Suppressor macrophage (primary cell): ENCODE measurements at places on chromosomes 5 and 9.
A peak's percentile ranks its signal among the peaks of the same experiment; 100 is the strongest.

DNA sequence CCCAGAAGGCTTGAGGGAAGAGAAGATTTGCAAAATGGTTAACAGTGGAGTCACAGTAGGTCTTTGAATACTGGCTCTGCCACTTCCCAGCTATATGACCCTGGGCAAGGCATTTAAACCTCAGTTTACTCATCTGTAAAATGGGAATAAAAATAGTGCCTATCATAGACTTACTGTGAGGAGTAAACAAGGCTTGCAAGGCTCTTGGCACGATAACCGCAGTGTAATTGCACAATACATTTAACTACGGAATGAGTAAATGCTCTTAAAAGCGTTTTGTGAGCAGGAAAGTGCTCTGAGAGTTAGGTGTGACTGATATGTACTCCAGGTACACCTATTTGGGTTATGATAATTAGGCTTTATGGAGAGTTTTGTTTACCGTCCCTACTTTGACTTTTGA, 8.4 kb downstream of the SLC36A3 start:
- no peak for DNase-seq

GRCh38 chr9:21316860-21317259, 11.7 kb upstream of the IFNA5 start:
- no peak for DNase-seq

DNA sequence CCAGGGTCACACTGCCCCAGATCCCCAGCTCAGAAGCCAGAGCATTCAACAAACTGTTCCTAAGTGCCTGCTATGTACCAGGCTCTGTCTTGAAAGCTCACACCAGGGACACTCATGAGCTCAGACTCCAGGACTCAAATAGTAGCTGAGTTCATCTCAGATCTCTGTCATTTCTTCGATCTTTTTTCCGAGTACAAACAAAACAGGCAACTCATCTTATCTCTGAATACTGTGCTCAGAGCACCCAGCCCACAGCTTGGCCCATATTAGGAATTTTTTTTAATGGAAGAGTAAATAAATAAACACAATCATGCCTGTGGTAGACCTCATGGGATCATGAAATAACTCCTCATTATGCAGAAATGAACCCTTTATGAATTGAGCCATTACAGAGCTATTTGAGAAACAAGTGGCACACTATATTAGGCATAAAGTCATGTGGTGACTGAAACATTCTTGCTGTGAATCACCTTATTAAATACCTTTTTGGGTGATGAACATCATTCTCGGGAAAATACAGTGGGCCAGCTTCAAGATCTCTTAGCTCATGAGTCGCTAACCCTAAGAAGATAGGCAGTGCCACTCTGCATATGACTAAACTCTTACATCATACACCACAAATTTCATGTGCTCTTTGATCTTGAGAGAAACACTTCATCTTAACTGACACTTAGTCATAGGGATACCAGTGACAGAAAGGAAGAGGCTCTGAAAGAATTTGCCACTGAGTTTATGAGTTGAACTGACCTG, 9.9 kb downstream of the SH3RF2 start:
- peak; percentile 38 for DNase-seq

DNA sequence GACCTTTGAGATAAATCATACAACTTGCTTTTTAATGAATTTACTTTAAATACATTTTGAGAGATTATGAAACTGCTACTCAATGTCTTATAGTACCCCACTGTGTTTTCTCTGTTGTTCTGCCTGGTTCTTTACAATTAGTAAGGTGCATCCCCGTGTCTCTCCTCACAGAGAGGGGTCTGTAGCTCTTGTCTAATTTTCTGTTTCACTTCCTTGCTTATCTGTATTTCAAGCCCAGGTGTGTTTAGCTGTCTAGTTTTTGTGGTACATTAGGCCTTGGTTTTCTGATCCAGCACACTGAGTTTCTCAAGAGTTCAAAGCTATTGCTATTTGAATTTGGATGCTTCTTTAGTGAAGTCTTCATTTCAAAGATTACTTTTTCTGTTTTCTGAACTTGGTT, 105.1 kb downstream of the MAST4 start:
- no peak for DNase-seq

GRCh38 chr9:33197279-33198152, 30.4 kb upstream of the B4GALT1 start:
- no peak for DNase-seq

GRCh38 chr9:130667120-130667435, 2.7 kb downstream of the PRDM12 start:
- peak; percentile 16 for DNase-seq

GRCh38 chr9:97280755-97281330, 26.6 kb upstream of the CCDC180 start:
- DNase-seq, result no peak

DNA sequence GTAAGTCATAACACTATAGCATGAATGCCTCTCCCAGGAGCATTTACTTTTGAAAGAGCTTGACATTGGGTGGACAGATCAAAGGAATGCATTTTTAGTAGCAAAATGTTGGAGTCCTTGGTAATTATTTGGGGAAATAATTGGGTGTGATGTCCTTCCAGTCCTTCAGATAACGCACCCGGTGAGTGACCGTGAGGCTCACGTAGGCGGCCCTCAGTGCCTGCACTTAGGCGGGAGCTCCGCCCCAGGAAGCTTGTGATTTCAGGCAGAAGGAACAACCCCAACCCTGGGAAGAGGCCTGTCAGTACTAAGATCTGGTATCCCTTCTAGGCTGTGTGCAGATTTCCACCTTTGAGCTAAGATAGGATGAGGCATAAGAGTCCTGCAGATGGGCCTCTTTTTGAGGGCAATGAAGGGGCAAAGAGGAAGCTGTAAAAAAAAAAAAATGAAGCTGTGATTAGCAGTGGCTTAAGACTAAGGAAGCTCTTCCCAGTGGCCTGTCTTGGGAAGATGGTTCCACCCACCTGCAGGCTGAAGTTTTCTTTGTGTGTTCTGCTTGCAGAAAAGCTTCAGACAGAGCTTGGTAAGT, 14.9 kb downstream of the BTNL9 start:
- DNase-seq, result no peak

DNA sequence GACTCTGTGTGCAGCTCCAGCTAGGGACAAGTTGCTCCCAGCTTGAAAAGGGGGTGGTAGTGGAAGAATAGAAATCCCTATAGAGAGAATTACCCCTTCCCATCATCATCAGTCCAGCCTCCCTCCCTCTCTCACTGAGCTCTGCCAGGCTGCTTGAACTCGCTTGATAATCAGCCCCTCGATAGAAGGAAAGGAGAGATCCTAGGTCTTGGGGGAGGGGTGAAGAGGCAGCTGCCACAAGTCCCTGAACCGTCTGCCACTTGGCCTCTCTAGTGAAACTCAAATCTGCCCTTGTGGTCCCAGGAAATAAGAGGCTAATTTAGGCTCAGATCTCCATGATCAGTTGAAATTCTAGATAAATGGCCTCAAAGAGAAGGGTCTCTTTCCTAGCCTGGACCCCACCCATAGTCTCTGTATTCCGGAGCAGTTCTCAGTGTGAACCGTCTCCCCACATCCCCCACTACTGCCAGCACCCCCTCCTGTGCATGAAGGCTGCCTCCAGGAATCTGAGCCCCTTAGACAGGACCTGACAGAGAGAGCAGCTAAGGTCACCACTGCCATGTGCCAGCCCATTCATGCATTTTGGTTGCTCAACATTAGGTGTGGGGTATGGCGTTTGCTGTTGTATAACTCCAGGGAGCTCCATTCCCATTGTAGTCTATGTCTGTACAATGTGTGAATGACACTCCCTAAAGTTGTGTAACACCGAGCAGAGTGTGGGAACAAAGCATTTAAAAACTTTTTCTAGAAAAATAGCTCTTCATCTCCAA, 5.5 kb downstream of the DNAJB5 start:
- DNase-seq, result peak; percentile 52

- DNase-seq, result no peak
These were observed 28.7 kb downstream of the LARP1 start for GRCh38 chr5:154783774-154784460.

DNA sequence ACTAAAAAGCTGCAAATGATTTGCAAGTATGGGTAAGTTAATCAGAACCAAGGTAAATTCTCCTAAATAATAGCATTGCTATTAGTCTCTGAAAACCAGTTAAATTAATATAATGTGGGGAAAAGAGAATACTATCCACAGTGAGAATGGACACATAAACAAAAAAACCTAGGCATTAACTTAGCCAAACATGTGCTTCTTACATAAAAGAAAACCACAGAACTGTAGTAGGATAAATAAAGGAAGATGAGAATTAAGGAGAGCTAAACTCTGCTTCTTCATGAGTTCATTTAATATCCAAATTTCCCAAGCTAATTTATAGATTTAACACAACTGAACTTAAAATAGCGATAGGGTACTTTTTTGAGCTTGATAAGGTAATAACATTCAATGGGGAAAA, 31.8 kb downstream of the ABCA1 start:
- DNase-seq, result no peak

DNA sequence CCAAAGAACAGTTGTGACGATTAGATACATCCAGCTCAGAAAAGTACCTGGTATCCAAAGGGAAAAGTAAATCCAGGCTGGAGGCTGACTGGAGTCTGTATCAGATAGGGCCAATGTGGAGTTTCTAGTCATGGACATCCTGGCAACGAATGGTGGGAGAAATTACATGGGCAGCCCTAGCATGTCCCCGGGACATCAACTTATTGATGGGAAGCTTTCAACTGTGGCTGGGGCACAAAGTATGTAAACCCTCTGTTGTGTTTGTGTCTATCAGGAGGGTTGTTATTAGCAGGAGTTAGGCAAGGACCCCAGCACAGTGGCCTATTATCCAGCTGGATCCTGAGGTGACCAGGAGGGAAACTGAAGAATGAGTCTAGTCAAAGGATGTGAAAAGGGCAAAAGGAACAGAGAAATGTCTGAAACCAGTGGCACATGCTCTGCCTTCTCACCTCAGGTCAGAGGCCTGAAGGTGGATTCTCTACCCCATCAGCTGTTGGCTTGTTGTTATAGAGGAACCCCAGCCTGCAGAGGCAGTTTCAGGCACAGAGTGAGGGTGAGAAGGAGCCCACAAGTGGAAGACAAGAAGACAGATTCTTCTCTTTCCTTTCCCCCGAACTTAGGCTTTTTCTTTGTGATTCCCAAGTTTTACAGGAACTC, 19.9 kb downstream of the IFNW1 start:
- DNase-seq, result no peak

GRCh38 chr9:127283917-127284497, 19.4 kb downstream of the GARNL3 start:
- peak; percentile 40 for DNase-seq

DNA sequence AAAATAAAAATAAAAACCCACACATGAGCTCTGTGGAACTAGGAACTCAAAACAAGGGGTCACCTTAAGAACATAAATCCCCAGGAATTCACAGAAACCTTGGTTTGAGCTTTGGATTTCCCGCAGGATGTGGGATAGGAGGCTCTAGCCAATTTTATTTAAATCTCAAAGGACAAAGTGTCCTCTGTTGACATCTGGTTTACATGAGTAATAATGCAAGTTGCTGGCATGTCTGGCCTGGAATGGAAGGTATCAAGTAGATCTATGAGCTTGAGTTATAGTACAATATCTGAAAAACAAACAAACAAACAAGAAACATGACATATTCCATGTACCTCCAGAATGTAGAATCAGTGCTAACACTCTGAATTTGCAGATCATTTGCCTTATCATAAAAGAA, 94.2 kb upstream of the SLIT3 start:
- DNase-seq, result no peak

- peak; percentile 36 for DNase-seq
These were observed 34.6 kb upstream of the WDR38 start for GRCh38 chr9:124818431-124819281.
